ENCODE measurements at places on chromosomes 11 and 22.

DNA sequence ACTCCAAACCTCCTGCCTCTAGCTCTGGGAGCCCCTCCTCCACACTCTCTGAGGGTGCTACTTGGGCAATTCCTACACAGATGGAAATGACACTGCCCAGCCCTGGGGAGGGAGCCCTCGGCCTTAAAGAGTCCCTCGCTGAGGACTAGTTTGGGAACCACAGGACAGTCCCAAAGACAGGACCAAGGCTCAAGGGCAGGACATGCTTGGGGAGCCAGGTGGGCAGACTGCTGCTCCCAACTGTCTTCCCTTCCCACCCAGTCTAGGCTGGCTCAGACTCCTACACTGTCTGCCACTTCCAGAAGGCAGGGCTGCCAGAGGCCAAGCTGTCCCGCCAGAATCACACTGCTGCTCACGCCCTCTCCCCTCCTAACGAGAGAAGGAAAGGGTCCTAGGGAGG, 9.8 kb downstream of the ARRB1 start:
- no peak for DNase-seq

- peak; percentile 90 for DNase-seq
Measured at GRCh38 chr11:819129-819931, 616 bp downstream of the PNPLA2 start.

- no peak for DNase-seq
Measured at GRCh38 chr11:19347911-19348310, 107.2 kb upstream of the E2F8 start.

- DNase-seq = no peak
Measured at GRCh38 chr11:23974601-23975000, 522.3 kb upstream of the LUZP2 start.

GRCh38 chr11:79018371-79018849, 422.4 kb downstream of the TENM4 start:
- no peak for DNase-seq

- DNase-seq = no peak
Measured at GRCh38 chr11:3123761-3124733, 41.1 kb downstream of the OSBPL5 start.

DNA sequence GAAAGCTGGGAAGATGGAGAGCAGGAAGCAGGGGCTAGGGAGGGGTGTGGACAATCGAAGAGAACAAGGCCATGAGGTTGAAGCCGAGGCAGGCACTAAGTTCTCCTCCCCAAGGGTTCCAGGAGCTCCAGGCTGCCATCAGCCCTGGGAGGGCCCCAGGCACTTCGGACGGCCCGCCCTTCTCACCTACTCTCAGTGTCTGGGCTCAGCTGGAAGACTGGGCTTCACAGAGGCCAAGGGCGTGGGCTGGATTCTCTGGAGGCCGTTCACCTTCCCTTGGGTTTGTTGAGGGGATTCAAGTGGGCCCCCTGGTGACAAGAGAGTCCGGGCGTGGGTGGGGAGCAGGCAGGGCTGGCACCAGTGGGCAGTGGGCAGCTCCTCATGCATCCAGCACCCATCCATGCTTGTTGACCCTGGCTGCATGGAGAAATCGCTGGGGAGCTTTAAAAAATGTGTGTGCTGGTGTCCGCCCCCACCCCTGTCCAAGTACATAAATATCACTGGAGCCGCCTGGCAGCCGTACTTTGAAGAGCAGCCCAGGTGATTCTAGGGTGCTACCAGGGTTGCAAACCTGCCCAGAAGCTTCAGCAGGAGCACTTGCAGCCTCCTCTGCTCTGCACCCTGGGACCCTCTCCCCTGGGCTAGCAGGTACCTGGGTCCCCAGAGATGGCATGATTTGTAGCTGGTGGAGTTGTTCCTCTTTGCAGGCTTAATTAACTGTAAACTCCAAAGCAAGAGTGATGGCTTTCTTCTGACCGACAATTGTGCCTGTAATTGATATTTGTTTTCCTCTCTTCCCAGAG, 74.3 kb downstream of the RTL6 start:
- DNase-seq = no peak

GRCh38 chr22:34879001-34879400, 187.0 kb upstream of the ISX start:
- DNase-seq = no peak

- DNase-seq = no peak
Measured at GRCh38 chr11:117099696-117100095, 1.5 kb upstream of the SIK3 start.

GRCh38 chr11:8091721-8092120, 10.7 kb downstream of the TUB start:
- DNase-seq = no peak

GRCh38 chr11:88402784-88403183, 65.2 kb upstream of the CTSC start:
- DNase-seq = no peak

GRCh38 chr11:47616726-47617416, 22.7 kb upstream of the C1QTNF4 start:
- no peak for DNase-seq

GRCh38 chr11:116357784-116358544, 414.8 kb downstream of the BUD13 start:
- DNase-seq = no peak

DNA sequence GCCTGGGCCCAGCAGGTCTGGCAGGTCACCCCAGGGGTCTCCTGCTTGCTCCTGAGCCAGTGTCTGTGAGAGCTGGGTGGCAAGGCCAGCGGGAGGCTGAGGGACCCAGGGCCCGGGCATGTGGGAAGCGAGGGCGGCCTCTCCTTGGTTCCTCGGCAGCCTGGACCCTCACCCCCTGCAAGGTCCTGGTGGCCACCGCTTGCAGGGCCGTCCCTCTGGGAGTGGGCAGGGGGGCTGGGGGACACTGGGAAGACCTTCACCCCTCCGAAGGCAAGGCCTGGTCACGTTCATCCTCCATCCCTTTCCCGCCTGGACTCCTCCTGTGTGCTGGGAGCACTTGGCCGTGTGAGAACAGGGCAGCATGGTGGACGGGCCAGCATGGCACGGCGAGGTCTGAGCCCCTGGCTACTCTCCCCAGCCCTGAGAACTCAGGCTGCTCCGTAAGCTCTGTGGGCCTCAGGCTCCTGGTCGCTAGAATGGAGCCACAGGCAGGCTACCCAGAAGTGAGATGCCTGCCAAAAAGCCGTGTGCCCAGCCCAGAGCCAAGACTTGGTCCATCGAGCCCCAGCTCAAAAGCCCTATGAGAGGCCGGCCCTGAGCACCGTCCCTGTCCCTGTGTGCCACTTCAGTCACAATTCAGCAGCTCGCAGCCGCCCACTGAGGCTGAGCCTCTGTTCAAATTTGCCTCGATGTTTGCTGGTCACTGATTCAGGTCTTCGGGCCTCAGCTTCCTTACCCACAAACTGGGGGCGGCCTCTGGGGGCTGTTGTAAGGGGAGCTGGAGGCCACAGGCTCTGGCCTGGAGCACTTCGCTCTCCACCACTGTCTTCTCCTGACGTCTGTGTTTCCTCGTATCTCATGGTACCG, 45.0 kb downstream of the IGLL1 start:
- DNase-seq = no peak

DNA sequence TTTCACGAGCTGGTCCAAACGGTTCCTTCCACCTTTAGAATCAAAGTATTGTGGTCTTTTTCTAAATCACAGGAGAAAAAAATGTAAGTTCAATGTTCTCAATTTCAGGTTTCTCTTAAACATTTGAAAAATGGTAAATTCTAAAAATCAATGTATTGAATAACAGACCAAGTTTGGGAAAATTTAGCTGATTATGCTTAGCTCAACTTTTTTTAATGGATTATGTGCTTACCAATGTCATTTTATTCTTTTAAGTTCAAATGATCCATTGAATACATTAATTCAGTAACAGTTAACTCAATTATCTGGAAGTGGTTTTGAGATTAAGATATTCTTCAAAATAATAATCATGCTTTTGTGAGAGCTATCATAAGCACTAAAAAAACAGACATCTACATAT, 5.1 kb downstream of the PRDM10 start:
- DNase-seq = no peak

DNA sequence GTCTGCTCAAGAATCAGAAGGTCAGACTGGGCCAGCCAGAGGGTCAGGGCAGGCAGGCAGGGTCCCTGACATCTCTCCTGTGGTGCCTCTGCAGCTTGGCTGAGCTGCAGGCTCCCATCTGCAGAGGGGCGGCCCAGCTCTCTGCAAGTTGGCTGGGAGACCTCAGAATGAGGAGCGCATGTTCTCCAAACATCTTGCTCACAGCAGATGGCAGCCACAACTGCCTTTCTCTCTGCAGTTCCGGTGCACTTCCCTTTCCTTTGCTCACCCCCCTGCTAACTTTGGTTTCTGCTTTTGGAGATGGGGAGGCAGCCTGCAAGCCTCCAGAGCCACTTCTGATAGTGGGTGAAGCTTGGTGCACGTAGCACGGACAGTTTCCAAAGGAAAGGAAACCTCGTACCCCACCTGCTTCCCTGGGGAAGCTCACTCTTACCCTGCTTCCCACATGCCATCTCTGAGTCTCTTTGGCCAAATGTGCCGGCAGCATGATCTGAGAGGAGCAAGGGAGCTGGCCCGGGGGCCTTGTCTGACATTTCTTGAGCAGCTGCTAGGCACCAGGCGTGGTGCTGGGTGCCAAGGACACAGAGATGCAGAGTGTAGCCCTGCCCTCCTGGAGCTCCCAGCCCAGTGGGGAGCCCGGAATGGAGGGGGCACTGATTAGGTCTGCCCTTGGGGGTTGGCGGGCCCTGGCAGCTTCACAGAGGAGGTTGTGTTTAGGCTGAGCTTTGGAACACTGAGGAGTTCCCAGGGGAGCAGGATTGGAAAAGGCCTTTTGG, 18.2 kb downstream of the DAGLA start:
- DNase-seq = peak; percentile 21

DNA sequence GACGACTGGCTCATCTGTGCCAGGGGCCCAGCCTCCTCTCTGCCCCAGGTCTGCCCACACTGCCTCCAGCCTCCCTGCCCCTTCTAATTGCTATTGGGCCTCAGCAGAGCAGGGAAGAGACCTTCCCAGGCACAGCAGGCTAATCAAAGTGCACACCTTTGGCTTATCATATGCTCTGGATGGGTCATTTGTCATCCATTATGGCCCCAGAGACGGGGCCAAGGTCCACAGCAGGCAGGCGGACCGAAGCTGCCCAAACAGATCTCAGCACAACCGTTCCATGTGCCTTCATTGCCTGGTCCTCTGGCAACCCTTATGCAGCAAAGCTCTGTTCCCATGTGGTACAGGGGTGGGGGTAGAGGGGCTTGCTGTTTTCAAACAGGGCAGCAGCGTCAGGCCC, 66.6 kb downstream of the TP53I11 start:
- no peak for DNase-seq

- DNase-seq = no peak
Measured at GRCh38 chr11:83736684-83737083, 450.5 kb upstream of the CCDC90B start.

GRCh38 chr22:48068323-48068885, 1306.0 kb downstream of the TBC1D22A start:
- no peak for DNase-seq

DNA sequence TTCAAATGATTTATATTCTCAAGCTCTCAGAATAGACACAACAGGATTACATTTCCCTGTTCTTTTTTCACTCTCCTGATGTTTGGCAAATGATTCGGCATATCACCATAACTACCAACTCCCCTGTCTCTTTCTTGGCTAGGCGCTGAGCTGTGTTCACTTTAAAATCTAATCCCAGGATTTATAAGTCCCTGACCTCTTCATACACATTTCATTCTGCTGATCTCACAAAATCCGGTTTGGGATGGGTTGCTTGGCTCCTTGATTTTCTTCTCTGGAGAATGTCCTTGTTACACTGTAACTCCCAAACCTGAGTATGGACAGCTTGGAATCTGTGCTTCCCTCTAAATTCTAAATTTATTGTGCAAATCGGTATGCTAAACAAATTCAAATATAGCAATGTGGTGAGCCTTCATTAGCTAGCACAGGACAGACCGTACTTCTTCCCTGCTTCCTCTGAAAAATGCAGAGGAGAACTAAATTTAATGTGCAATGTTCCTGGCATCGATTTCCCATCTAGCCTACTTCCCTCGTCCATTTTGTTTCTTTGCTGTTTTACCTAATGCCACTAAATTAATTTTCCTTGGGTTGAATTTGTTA, 858.5 kb upstream of the FAT3 start:
- DNase-seq = no peak

GRCh38 chr11:44244639-44245310, 65.2 kb downstream of the ALX4 start:
- DNase-seq = no peak

- DNase-seq = no peak
Measured at GRCh38 chr11:75169101-75169885, 18.4 kb downstream of the SLCO2B1 start.

DNA sequence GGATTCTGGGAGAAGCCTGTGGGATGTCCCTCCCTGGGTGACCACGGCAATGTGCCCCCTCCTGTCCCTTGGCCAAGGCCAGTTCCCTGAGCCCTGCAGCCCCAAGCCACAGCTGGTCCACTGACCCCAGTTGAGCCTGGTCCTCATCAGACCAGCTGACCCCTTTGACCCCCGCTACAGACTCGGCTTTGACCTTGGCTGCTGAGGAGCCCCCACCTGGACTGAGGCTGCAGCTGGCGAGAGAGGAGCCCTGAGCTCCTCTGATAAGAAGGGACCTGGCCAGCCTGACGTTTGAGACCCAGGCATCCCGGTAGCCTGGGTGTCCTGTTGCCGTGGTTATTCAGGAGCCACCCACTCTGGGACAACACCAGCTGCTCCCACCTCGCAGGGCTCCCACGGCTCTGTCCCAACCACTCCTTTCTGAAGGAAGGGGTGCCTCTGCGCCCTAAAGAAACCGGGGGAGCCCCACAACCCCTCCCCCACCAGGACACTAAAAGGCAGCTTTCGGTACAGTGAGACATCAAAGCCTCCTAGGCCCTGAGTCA, 3.0 kb downstream of the ASCL2 start:
- DNase-seq = no peak

GRCh38 chr11:74550991-74551753, 41.2 kb upstream of the POLD3 start:
- no peak for DNase-seq

DNA sequence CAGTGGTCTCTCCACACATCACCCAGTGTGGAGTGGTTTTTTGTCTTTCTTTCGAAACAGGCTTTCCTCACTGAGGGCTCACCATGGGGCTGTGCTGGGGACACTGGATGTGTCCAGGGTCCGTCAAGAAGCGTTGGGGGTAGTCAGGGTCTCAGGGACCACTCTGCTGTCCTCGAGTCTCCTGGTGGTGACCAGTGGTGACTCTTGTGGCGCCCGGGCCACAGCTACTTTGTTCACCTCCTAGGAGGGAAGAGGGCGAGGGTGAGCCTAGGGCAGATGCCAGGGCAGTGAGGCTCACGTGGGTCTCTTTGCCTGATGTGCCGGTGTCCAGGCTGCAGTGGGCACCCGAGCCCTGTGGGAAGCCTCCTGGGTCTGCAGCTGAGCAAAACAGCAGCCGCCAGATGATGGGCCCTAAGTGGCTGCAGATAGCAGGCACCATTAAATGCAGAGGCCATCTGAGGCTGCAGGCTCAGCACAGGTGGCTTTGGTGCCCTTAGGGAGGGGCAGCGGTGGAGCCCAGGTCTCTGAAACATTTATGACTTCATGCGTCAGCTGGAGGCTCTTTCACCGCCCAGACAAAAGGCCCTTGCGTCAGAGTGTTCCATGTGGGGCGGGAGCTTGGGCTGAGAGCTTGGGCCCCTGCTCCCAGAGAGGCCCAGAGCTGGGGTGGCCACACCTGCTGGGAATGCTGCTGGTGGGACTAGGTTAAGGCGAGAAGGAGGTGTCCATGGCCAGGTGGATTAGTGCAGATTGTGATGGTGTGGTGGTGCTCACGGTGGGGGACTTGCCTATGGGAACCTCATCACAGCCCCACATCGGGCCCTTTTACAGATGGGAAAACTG, 29.5 kb downstream of the KCNQ1 start:
- no peak for DNase-seq

GRCh38 chr11:111620518-111620917, 18.3 kb downstream of the SIK2 start:
- no peak for DNase-seq
